ENCODE measurements at places on chromosomes 1 and 21.

- DNase-seq = no peak
These were observed 29.9 kb upstream of the DDAH1 start for GRCh38 chr1:85494904-85495266.

DNA sequence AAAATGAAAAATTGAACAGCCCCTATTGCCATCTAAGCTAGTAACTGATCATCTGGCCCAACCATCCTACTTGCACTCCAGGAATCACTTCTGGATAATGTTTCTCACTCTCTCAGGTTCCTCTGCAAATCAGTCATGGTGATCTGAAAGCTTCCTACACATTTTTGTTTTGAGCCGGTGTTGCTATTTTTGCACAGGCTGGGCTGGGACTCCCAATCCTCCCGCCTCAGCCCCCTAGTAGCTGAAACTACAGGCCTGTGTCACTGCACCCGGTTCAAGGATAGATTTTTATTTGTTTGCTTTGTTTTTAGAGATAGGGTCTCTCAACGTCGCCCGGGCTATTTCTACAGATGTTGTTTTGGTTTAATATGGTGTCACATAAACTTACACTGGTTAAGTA is 40.5 kb upstream of the HMCN1 start:
- DNase-seq = no peak

- no peak for DNase-seq
These were observed 34.6 kb downstream of the TNR start for GRCh38 chr1:175708787-175709186.

- no peak for DNase-seq
These were observed 25.3 kb upstream of the RRP15 start for GRCh38 chr1:218259800-218260199.

- no peak for DNase-seq
These were observed 1046.0 kb downstream of the MRPL39 start for GRCh38 chr21:24561291-24561690.

DNA sequence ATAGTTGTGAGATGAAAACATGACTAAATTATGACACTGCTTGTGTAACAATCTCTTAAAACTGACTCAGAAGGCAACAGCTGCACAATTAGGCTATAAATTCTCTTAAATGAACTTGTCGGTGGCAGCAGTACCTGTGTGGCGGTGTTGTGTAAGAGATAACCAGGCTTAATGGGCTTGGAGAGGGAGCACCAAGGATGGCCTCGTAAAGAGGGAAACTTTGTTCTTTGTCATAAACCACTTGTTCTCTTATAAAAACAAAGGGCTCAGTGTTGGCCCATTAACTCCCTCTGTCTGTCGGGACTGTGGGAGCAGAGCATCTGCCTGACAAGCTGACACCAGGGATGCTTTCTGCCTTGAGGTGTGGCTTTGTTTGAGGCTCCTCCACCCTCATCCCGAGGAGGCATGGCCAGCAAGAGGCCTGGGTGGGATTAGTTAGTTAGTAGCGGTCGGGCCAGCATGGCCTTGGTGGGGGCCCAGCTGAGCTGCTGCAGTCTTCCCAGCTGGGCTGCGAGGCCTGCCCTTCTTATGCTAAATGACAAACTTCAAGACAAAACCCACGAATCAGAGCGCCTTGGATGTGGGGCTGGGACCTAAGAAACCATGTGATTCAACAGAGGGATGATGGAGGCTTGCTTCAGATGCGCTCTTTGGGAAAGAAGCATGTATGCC is 171.4 kb downstream of the CAMTA1 start:
- no peak for DNase-seq

- DNase-seq = no peak
These were observed 143.9 kb upstream of the DNAH14 start for GRCh38 chr1:224785622-224786021.

DNA sequence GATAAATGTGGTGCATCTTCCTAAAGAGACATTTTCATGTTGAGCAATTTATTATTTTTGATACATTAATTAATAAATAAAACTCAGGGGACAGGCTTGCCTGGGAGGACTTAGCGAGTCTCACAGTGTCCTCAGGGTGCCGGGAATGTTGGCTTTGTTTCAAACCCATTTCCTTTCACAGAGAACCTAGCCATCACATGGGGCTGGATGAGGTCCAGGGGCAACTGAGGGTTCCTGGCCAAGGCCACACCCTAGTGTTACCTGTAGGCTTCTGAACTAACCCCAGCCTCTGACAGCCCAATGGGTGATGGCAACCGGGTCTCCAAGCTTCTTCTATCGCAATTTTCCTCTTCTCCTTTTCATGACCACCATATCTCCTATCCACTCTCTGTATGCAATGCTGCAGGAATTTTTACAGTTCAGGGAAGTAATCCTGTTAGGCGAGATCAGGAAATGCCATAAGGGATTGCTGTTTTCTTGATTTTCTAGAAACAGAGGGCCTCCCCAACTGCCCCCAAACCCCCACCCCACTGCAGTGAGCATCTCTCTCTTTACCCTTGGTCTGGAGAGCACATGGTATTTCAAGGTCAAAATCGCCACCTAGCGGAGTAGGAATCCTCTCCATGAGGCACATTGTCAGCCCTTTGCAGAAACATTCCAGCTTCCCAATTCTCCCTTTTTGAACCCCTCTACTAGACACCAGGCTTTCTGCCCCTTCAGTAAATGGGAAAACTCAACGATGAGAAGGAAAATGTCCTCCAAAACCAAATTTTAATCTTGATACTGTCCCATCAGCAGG is 22.1 kb upstream of the SMYD3 start:
- no peak for DNase-seq

DNA sequence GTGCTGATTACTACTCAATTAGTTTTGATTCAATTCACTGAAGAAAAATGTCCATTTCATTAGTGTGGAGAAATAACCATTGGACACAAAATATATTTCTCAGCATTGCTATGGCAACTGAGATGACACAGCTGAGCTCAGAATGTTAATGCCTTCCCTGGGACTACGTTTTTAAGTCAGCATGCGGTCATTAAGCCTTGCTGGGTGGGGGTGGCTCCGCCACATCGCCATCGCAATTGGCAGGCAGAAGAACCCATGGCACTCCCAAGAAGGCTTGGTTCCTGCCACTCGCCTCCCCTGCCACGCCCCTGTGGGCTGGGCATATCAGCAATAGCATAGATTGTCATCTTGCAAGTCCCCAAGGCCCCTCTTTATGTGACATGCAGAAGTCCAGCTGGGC is 256.7 kb upstream of the CAMK1G start:
- no peak for DNase-seq

- no peak for DNase-seq
These were observed 16.3 kb downstream of the URB2 start for GRCh38 chr1:229642376-229642775.

DNA sequence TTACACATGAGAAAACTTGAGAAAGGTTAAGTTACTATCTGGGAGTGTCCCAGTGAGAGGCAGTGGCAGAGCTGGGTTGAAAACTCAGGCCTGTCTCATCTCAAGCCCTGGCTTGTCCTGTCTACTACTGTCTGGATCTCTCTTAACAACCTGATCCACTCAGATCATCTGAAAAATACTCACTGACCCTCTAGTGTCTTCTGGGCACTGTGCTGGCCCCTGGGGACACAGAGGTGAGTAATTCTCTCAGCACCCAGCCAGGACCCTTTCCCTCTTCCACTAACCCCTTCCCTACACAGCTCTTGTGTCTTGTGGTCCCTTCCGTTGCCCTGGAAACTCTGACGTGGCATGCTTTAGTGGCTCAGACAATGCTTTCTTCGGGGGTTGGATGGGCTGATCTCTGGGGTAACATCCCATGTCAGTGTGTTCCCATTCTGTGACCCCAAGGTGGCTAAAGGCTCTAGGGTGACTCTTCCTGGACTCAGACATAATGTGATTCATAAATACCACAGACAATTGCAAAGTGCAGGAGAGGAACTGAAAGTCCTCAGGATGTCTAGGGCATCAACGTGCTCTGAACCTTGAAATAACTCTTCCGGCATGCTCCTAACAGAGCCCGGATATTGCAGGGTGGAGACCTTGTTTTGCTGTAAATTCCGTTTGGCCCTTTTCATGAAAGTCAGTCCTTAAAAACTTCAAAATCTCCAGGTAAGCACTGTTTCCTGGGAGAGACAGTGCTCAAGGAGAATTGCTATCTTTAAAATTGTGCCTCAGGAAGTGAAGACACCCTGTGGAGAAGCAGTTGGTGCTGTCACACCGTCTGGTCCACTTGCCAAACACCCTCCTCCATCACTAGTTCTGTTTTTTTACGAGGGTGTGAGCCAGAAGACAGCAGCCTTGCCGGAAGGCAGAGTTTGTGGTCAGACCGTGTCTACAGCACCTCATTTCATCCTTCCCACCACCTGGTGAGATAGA is 4.0 kb downstream of the SHISAL2A start:
- DNase-seq = peak; percentile 64

- DNase-seq = no peak
These were observed 25.2 kb upstream of the DYRK1A start for GRCh38 chr21:37341254-37341960.

GRCh38 chr1:96296991-96297390 is 424.6 kb upstream of the PTBP2 start:
- DNase-seq = no peak

DNA sequence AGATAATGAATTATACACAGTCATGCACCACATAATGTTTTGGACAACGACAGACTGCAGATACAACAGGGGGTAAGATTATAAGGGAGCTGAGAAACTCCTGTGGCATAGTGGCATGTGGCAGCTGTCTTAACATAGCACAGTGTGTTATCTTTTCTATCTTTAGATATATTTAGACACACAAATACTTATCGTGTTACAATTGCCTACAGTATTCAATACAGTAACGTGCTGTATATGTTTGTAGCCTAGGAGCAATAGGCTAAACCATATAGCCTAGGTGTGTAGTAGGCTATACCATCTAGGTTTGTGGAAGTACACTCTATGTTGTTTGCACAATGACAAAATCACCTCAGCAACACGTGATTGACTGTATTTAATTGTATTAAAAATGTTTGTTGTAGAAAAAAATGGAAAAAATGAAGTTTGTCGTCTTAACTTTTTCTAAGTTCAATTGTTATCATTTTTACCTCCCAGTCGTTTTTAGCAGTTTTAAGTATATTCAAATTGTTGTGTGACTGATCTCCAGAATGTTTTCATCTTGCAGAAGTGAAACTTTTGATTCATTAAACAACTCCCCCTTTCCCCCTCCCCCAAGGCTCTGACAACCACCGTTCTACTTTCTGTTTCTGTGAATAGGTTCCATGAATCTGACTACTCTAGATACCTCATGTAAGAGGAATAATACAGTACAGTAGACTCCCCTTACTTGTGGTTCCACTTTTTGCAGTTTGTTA is 351.0 kb upstream of the B3GALT2 start:
- DNase-seq = peak; percentile 76

GRCh38 chr1:45221716-45222115 is 15.3 kb upstream of the ZSWIM5 start:
- no peak for DNase-seq

DNA sequence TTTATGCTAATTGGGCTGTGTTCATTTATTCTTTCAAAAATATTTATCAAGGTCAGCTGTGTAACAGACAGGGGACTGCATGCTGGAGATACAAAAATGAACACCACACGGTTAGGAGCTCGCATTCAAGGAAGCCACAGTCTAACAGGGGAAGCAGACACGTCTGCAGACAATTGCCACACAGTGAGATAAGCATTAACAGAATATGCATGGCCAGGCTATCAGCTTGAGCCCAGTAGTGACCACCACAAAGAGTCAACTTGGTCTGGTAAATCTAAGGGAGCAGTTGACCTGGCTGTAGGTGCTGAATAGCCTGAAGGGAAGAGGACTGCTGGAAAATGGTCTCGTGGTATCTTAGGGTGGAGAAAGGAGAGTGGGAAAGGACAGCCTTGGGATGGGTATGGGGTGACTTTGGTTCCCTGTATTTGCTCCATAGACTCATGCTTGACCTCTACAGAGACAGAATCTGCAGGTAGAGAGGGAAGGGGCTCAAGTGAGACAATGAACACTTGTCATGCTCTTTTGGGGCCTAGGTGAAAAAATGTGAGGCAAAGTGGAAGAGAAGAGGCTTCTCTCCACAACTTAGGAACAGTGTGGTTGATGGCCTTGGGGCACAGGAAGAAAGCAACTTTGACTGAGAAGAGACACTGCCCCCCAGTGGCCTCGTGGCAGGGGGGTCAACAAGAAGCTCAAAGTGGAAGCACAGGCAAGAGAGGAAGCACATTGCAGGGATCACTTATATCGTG is 7.6 kb upstream of the NPL start:
- peak; percentile 77 for DNase-seq

- no peak for DNase-seq
These were observed 49.1 kb upstream of the CCDC27 start for GRCh38 chr1:3702990-3703728.

GRCh38 chr1:200530623-200531261 is 89.8 kb downstream of the KIF14 start:
- DNase-seq = peak; percentile 24

DNA sequence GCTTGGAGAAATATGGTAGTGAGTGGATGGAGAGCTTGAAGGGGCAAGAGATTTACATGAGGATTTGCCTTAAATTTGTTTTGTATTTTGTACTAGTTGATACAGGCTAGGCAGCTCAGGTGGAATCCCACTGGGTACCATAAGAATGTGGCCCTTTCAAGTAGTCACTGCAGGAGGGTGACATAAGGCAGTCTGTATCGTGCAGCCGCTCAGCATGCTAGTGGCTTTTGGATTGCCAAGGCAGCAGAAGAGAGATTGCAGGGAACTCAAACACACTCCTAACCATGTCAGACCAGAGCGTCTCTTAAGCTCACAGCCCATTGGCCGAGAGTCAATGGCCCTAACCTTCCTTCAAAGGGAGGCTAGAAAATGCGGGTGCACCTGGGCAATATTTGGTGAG is 420.0 kb downstream of the ADGRL2 start:
- DNase-seq = no peak

DNA sequence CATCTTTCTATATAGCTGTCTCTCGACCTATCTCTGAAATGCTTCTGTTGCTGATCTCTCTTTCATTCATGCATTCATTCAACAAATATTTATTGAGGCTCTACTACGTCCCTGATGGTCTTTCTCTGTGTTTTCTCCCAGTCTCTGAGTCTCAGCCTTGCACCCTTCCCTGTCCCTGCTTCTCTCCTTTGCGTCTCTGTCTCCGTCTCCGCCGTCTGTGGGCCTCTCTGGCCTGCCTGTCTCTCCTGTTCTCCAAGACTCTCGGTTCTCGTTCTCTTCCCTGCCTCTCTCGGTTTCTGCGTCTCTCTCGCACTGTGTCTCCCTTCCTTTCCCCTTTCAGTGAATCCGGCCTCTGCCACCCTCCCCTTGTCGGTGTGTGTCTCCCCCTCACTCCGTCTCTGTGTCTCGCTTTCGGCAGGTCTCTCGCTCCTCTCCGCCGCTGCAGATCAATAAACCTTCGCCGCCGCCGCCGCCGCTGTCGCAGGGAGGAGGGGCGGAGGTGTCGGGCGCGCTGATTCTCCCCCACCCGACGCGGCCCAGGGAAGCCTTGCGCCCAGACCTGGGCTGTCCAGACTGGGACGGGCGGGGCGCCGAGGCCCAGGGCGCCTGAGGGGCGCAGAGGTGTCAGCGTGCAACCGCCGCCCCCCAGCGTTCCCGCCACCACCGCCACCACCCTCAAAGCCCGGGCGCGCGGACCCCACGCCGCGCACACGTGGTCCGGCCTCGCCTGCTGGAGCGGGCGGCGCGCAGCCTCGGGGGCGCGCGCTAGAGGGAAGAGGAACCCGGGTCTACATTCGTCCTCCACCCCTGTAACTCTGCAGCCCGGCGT is 3.0 kb downstream of the EFNA3 start:
- peak; percentile 42 for DNase-seq

Data from activated naive CD4-positive, alpha-beta T cell treated with Interleukin-2 at 50 U/mL for 16 hours (primary cell).